IMR-90 (cell line): ENCODE measurements at places on chromosomes 1 and 21. TPM values are rescaled to one million over a fixed set of nuclear protein-coding genes. Genes with fewer than 3 reads are reported as not detected.
A peak's percentile ranks its signal among the peaks of the same experiment; 100 is the strongest.

GRCh38 chr1:65420590-65421350 lies at the start of the genes LEPR and LEPROT:
Gene LEPR, plus strand, starts transcription at chr1:65420668. Its CDS starts 144,898 bp downstream, at chr1:65565566.
Gene LEPROT, plus strand, starts transcription at chr1:65420668. Its CDS starts 57 bp downstream, at chr1:65420725.
- peaks cover 4% of the 10 kb centered on the region for H3K36me3 ChIP-seq
- peak; percentile 38 for DNase-seq
- no peaks in the 10 kb centered on the region for H3K27me3 ChIP-seq
- H3K4me1 ChIP-seq: peaks cover 16% of the 10 kb centered on the region
- peak within 1 kb of the TSS; percentile 93 for H3K4me3 ChIP-seq
- peak within 1 kb of the TSS; percentile 100 for H3K27ac ChIP-seq

- H3K27ac ChIP-seq: no peak overlapping the region
- H3K4me3 ChIP-seq: no peak overlapping the region
- H3K27me3 ChIP-seq: peaks cover 9% of the 10 kb centered on the region
- no peaks in the 10 kb centered on the region for H3K4me1 ChIP-seq
These were observed 128.3 kb downstream of the NOS1AP start for GRCh38 chr1:162197615-162198421.

- DNase-seq: peak; percentile 95
- no peaks in the 10 kb centered on the region for H3K36me3 ChIP-seq
- peaks cover 28% of the 10 kb centered on the region for H3K4me1 ChIP-seq
- peak overlapping the region; percentile 12; the same call in 1 of the 2 replicates for H3K4me3 ChIP-seq
These were observed 18.0 kb upstream of the ID3 start for GRCh38 chr1:23577056-23578004.

DNA sequence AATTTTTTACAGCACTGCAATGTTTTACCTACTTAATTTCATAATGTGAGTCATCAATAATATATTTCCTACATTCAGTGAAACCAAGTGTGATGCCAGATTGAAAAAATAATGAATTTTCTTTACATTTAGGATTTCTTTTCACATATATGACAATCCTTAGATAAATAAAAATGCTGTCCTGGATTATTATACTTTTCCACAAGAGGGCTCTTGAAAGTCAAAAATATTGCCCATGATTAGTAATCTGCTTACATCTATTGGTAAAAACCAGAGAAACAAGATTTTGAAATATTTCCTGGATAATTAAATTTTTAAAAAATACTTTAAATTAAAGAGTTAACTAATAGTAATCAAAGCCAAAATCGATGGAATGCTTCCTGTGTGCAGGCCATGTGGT lies 86.8 kb upstream of the PLPPR4 start:
- H3K36me3 ChIP-seq: no peaks in the 10 kb centered on the region
- DNase-seq: no peak
- no peaks in the 10 kb centered on the region for H3K4me1 ChIP-seq
- no peak overlapping the region for H3K4me3 ChIP-seq

- no peak overlapping the region for H3K4me3 ChIP-seq
- H3K27me3 ChIP-seq: peaks cover 6% of the 10 kb centered on the region
- H3K36me3 ChIP-seq: no peaks in the 10 kb centered on the region
These were observed 102.8 kb downstream of the RIPK4 start for GRCh38 chr21:41663805-41664788.

GRCh38 chr21:45802425-45802824 lies 158.9 kb downstream of the PCBP3 start:
- peaks cover 2% of the 10 kb centered on the region; the same call in 1 of the 2 replicates for H3K27me3 ChIP-seq
- H3K4me3 ChIP-seq: no peak overlapping the region

DNA sequence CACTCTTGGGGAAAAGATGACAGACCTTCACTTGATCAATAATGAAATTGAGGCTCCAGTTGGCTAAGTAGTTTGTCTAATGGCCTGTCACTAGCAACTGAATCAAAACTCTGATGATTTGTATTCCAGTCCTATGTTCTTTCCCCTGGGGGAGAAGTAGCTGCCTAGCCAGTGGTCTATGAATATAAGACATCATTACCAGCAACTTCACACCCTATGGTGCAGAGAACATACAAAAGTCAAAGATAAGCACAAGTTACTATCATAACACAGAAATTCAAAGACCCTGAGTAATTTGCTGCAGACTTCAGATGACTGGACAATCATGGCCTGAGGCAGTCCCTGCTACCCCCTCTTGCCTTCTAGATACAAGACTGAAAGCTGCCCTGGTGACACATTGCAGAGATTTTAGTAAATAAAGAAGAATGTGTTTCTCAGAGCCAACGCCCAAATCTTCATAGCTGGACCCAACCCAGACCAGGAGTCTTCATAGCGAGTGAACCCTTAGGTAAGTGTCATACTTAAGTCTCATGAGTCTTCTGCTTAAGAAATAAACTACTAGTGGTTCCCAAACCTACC lies 993 bp downstream of the PDZK1 start:
- no peaks in the 10 kb centered on the region for H3K36me3 ChIP-seq
- peaks cover 17% of the 10 kb centered on the region for H3K4me1 ChIP-seq
- H3K4me3 ChIP-seq: no peak overlapping the region

- no peak for DNase-seq
- H3K4me1 ChIP-seq: peaks cover 17% of the 10 kb centered on the region
- H3K4me3 ChIP-seq: no peak overlapping the region
- H3K36me3 ChIP-seq: peaks cover 4% of the 10 kb centered on the region
- H3K27ac ChIP-seq: no peak overlapping the region
These were observed 184.5 kb downstream of the TGFBR3 start for GRCh38 chr1:91701472-91701869.

DNA sequence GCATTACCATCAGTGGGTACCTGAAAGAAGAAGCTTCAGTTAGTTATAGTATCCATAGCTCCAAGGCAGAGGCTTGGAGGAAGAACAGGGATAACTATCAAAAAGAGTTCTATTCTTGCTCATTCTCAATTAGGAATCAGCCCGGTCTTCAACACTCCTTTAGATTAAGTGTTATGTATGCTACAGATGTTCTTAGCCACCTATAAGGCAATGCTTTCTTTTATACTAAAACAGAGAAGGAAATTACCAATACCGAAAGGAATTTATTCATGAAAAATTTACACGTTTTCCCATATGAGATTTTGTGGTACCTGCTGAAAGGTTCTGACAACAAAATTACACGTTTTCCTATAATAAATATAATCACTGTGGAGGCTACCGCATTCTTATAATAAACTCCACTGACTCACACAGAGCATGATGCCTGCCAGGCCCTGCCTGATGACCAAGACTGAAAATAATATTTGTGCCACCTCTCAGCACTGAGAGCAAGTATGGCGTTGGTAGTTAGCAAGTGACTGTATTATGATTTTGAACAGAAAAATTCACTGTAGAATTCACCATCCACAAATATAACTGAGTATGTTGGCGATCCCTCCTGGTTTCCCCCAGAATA lies 58.3 kb downstream of the APP start:
- no peak overlapping the region for H3K27ac ChIP-seq
- peaks cover 16% of the 10 kb centered on the region for H3K36me3 ChIP-seq
- no peak for DNase-seq
- no peaks in the 10 kb centered on the region for H3K27me3 ChIP-seq
- no peak overlapping the region for H3K4me3 ChIP-seq

DNA sequence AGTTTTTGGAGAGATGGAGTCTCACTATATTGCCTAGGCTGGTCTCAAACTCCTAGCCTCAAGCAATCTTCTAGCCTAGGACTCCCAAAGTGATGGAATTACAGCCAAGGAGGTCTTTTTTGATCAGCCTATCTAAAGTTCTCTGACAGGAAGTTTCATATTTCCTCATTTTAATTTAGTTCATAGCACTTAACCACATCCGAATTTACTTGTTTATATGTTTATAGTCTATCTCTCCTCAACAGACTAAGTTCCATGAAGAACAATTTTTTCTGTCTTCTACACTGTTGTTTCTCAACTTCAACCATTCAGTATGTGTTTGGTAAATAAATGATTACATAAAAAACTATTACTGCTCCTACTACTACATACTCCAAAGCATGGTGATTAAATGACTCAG lies 47.9 kb downstream of the GON4L start:
- peaks cover 39% of the 10 kb centered on the region for H3K36me3 ChIP-seq
- DNase-seq: no peak
- H3K4me3 ChIP-seq: no peak overlapping the region
- H3K27me3 ChIP-seq: no peaks in the 10 kb centered on the region

DNA sequence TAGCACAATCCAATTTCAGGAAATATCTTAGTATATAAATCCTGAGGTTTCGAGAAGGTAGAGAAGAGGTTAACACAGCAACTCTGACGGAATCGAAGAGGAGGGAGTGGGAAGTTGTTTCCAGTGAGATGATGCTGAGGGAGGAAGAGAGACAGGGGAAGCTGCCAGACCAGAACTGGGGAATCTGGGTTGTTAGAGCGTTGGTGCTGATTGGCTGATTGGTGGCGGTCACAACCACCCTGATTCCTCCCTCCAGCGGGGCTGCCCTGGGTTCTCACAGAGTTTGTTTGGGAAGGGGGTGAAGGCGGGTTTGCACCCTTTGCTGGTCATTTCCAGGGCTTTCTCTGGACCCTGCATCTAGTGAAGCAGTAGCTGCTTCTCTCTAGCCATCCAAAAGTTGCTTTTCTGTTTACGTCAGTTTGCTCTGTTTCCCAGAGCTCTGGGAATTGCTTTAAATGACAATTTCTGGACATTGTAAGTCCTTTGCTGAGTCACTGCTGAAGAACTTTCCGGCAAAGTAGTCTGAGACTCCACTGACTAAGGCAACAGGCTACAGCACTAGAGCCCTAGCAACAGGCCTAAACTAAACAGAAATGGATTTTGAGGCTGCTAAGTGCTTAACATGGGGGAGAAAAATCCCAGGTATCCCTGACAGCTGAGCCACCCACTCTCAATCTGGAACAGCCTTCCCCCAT lies 90.1 kb downstream of the TENT5C start:
- peak overlapping the region; percentile 89 for H3K27ac ChIP-seq
- DNase-seq: peak; percentile 96
- no peaks in the 10 kb centered on the region for H3K27me3 ChIP-seq
- peak overlapping the region; percentile 26; the same call in 1 of the 2 replicates for H3K4me3 ChIP-seq
- no peaks in the 10 kb centered on the region for H3K36me3 ChIP-seq

GRCh38 chr1:152752225-152752624 lies 5.6 kb upstream of the KPRP start:
- H3K4me3 ChIP-seq: no peak overlapping the region
- H3K4me1 ChIP-seq: no peaks in the 10 kb centered on the region
- no peaks in the 10 kb centered on the region for H3K36me3 ChIP-seq
- H3K27ac ChIP-seq: no peak overlapping the region; the same call in 1 of the 2 replicates
- no peaks in the 10 kb centered on the region for H3K27me3 ChIP-seq

GRCh38 chr1:182965861-182966260 lies 12.9 kb upstream of the SHCBP1L start:
- no peaks in the 10 kb centered on the region for H3K27me3 ChIP-seq
- no peak overlapping the region for H3K4me3 ChIP-seq
- no peak overlapping the region for H3K27ac ChIP-seq
- DNase-seq: no peak

DNA sequence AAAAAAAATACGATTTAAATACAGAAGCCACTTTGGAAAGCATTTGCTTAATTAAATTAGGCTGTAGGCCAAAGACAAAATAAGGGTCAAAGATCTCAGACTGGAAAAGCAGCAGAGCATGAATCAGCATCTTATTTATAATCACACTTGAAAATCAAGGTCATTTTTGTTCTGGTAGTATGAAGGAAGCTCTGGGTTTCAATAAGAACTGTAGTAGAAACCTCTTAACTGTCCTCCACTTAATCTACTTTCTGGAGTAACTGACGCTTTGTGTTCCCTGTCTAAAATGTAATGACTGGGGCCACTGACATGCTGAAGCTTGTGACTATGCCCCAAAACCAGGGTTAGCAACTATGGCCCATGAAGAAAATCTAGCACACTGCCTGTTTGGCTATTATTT lies 450.7 kb upstream of the ZP4 start:
- no peak for DNase-seq
- H3K36me3 ChIP-seq: no peaks in the 10 kb centered on the region
- no peak overlapping the region for H3K27ac ChIP-seq
- no peak overlapping the region for H3K4me3 ChIP-seq

GRCh38 chr1:43440358-43440757 lies 13.4 kb downstream of the HYI start:
- H3K27ac ChIP-seq: no peak overlapping the region
- H3K27me3 ChIP-seq: no peaks in the 10 kb centered on the region
- H3K4me3 ChIP-seq: no peak overlapping the region
- H3K36me3 ChIP-seq: peaks cover 70% of the 10 kb centered on the region
- no peak for DNase-seq

Gene FMO2
- under 0.01 TPM in 2 replicates for total RNA-seq

Gene CYP4X1
- not detected in 2 replicates for total RNA-seq
